ENCODE measurements at places on chromosomes 1 and 21.

- DNase-seq, result no peak
These were observed 469.8 kb downstream of the USP25 start for GRCh38 chr21:16199539-16199938.

DNA sequence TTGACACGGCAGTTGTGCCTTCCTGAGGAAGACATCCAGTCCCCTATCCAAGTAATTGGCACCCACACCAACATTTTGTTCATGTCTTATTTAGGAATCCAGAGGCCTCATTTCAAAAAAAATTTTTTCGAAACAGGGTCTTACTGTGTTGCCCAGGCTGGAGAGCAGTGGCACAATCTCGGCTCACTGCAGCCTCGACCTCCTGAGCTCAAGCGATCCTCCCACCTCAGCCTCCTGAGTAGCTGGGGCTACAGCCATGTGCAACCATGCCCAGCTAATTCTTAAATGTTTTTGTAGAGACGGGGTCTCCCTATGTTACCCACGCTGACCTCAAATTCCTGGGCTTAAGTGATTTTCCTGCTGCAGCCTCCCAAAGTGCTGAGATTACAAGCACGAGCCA, 9.2 kb upstream of the TRNP1 start:
- DNase-seq, result no peak

- peak; percentile 28 for DNase-seq
These were observed 1.5 kb upstream of the CRABP2 start for GRCh38 chr1:156706657-156707416.

GRCh38 chr1:17209430-17209829, 4.5 kb downstream of the PADI1 start:
- DNase-seq, result no peak

DNA sequence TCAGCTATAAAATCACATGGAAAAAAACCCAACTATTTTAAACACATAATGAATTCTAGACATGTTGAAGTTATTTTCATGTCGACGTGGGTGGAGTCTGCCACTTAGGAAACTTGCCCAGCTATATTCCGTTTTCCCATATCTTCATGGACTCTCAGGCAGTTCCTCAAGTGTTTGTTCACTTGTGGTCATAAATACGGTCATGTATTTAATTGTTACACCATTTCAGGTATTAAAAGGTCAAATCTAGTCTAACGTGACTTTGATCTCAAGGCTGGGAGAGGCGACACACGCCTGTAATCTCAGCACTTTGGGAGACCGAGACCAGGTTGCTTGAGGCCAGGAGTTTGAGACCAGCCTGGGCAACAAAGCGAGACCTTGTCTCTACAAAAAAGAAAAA, 346.9 kb downstream of the PBX1 start:
- DNase-seq, result no peak

DNA sequence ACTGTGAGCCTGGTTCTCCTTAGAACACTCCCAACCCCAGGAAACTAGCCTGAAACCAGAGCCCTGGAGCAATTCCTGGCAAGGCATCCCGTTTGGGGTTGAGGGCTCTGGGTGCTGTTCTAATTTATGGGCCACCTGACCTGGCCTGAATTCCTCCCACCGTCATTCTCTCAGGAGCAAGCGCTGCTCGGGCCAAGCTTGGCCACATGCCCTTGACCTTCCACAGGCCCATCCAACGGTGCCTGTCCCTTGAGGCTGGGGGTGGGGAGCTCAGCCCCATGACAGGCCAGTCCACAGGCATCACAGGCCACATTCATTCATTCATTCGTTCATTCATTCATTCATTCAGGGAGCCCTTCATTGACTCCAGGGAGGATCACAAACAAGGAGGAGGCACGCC, 5.3 kb downstream of the PADI2 start:
- DNase-seq, result no peak

DNA sequence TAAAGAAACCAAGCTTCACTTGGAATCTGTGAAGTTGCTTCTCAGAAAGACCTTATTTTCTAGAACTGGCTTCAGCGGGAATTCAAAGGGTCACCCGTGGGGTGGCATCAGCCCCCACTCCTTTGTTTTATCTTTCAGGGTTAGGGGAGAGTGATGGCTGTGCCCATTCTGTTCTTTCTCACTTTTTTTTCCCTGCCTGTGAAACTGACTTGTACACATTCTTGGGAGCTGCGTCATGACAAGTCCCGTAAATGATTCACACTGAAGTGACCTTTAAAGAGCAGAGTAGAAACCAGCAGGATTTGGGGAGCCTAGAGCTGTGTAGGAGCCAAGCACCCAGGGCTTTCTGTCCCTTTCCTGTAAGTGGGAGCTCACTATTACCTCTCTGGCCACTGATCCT, 43.8 kb downstream of the SLC44A3 start:
- no peak for DNase-seq

DNA sequence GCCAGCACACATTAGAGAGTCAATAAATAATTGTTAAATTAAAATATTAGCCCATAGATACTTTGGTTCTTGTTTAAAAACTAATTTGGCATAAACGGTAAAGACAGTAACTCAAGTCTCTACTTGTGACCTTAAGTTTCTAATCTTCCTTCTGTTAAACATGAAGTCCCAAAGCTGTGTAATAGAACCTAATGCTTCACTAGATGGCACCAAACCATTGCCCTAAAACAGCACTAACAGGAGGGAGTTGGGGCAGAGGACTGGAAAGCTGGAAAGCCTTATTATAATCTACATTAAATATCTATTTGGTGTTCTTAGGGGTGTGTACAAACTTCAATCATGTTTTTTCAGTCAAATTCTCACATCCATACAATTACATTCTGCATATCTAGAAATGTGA, 176.7 kb downstream of the OLFM3 start:
- no peak for DNase-seq

- DNase-seq, result no peak
These were observed 52.4 kb downstream of the NAV1 start for GRCh38 chr1:201591348-201591747.

GRCh38 chr1:166066107-166066506, 100.7 kb downstream of the FAM78B start:
- DNase-seq, result no peak

- DNase-seq, result no peak
These were observed 93.5 kb downstream of the SIK1 start for GRCh38 chr21:43333298-43334062.

GRCh38 chr1:186195377-186195931, 179.6 kb downstream of the TPR start:
- DNase-seq, result no peak

GRCh38 chr21:14736162-14736561, 190.0 kb upstream of the SAMSN1 start:
- DNase-seq, result peak; percentile 2

DNA sequence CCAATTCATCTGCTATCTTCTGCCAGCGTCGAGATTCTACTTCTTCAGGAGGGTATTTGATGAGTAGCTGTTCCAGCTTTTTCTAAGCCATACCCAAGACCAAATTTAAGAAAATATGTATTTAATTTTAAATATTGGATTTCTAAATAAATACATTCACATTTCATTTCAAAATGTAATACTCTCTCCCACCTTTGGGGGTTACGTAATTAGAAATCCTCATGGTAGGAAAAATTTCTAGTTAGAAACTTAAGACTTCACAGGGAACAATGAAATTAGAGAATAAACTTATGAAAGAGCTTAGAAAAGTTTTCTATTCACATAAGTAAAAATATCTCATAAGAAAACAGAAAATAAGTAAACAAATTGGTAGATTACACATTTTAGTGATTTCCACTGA, 102.9 kb downstream of the ZZZ3 start:
- DNase-seq, result no peak

- DNase-seq, result peak; percentile 50
These were observed 39.0 kb upstream of the PDE9A start for GRCh38 chr21:42614396-42614795.

DNA sequence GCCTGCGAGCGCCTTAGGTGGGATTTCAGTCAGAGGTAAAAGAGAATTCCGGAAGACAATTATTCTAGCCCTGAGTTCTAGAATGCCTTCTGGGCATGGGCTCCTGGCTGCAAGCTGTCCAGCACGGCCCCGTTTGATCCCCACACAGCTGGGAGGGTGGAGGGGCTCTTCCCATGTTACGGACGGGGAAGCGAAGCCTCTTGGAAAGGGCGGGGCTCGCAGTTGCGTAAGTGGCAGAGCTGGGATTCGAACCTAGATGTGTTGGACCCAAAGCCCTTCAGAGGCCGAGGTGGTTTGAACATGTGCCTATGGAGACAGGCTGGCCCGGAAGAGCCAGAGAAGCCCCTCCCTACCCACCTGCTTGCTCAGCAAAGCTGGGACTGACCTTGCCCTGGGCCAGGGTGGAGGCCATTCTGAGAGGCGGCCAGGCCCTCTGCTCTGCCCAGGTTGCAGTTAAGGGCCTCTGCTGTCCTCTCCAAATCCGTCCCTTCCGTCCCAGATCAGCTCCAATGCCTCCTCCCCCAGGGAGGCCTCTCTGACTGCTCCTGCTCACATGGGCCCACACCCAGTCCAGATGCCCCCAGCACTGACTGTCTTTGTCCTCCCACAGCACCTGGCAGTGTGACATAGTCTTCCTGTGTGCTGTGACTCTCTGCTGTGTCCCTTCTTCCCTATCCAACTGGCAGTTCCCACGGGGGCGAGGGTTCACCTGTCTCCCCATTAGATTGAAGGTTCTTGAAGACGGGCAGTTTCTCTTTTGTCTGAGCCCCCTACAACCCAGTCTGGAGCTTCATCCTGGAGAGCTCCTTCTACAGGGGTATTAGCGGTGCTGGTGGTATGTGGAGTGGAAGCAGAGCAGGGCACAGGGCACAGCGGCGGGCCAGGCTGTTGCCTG, 1.2 kb upstream of the HSPB7 start:
- DNase-seq, result no peak

DNA sequence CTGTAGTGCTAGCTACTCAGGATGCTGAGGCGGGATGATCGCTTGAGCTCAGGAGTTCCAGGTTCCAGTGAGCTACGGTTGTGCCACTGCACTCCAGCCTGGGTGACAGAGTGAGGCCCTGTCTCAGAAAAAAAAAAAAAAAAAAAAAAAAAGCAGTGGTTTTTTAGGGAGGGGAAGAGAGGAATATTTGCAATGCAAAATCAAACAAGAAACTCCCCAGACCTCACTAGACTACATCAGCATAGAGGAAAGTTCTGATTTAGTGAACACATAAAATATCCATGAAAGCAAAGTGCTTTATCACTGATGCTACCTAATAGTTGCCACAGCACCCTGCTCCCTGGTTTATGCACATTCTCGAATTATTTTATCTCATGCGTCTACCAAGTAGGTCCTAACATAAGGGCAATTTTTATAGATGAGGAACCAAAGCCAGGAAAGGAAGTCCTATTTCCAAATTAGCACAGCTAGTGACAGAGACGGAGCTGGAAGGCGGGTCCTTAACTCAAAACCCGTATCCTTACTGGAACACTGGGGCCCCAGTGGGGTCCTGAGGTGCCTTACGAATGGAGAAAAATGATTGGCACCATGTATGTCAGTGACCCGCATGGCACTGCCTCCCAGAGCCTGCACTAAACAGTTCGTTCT, 50.7 kb upstream of the GPR157 start:
- DNase-seq, result no peak

DNA sequence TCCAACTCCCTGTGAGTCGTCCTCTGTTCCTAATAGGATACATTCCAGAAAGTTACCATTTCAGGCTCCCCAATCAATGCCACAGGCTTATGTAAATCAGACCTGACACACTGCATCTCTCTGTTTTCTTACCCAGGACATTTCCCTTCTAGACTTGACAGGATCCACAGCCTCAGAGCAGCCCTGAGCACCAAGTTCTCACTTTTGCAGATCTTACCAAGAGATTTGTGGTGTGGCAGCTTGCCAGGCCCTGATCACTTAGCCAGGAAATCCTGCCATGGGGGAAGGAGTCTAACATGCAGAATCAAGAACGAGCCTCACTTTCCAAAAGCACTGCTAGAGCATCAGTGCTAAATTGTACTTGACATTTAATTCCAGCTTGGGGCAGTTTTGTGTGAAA, 202.9 kb downstream of the TBX15 start:
- DNase-seq, result no peak

DNA sequence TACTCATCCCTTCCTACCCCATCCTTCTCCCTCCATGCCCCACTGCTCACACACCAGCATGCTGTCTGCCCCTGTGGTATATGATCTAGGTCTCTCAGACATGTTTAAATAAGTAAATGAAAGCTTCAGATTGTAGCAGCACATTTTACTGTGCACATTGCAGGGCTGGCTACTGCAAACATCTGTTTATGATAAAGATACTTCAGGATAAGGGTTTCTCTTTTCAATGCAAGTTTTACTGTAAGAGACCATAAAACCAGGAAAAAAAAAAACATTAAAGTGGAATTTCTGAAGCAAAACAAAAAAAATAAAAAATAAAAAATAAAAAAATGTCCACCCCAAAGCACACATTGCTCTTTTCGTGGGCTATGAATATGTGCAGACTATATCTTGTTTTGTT, 184.4 kb downstream of the USH2A start:
- DNase-seq, result no peak

- DNase-seq, result no peak
These were observed 322.4 kb upstream of the DEPDC1 start for GRCh38 chr1:68819190-68819829.

DNA sequence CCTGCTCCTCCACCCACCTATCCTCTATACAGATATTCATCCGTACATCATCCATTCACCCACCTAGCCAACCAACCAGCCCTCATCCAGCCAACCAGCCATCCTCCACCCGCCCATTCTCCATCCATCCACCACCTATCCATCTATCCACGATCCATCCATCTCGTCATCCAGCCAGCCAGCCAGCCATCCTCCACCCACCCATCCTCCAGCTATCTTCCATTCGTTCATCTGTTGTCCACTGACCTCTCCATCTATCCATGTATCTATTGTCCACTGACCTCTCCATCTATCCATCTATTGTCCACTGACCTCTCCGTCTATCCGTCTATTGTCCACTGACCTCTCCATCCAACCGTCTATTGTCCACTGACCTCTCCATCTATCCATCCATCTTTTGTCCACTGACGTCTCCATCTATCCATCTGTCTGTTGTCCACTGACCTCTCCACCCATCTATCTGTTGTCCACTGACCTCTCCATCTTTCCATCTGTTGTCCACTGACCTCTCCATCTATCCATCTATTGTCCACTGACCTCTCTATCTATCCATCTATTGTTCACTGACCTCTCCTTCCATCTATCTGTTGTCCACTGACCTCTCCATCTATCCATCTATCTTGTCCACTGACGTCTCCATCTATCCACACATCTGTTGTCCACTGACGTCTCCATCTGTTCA, 47.6 kb downstream of the FAAP20 start:
- DNase-seq, result no peak

Data from activated CD4-positive, alpha-beta T cell treated with anti-CD3 and anti-CD28 coated beads for 4 hours (primary cell).